ACHN (cell line): ENCODE measurements at places on chromosomes 12 and 14.

DNA sequence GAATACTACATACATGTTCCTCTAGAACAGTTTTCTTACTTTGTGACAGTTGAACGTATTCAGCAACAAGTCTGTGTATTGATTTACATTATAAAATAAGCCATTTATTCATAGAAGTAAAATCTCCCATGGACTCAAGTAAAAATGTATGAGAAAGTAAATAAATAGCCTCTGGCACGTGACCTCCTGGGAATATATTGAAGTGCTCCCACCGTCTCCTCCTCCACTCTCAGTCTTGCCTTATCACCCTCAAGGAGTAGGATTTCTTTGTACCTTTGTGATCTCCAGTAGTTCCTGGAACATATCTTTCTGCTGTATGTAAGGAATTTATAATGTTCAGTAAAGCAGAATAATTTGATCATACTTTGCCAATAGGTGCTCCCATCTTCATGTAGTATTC, 90.9 kb downstream of the DIP2B start:
- DNase-seq: no peak

GRCh38 chr12:56162468-56163290, 4.5 kb downstream of the MYL6 start:
- DNase-seq: no peak

- no peak for DNase-seq
These were observed 143.4 kb downstream of the KIF26A start for GRCh38 chr14:104281768-104282301.

DNA sequence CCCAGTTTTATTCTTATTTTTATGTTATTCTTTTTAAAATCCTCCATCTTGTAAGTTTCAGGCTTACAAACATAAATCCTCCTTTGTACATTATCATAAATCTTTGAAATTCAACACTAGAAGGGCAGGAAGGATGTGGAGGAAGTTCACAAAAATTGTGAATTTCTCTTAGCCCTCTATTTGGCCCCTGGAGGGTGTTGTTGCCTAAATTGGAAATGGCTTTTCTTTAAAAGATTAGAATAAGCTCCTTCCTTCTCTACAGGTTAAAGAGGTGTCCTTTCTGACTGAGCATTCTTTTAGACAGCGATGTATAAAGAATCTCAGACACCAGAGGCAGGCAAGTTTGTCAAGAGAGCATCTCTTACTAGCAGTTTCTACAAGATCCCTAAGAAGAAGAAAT, 391.7 kb upstream of the OR4E1 start:
- DNase-seq: no peak

DNA sequence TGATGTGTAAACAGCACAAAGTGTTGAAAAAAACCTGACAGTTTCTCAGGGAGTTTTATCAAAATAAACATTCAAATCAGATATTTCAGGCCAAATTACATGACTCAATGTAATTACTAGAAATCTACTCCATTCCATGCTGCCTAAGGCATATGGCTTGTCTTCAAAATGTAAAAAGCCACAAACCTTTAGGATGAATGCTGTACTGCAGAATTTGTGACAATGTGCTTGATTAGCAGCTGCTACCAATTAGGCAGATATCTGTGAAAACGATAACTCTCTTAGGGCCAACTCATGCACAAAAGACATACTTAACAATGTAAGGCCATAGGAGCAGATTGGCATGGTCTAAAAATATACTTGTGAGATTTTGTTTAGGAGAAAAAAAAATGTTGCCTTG, 267.0 kb downstream of the DACT1 start:
- DNase-seq: no peak

GRCh38 chr12:114895081-114895480, 211.1 kb upstream of the TBX3 start:
- no peak for DNase-seq

DNA sequence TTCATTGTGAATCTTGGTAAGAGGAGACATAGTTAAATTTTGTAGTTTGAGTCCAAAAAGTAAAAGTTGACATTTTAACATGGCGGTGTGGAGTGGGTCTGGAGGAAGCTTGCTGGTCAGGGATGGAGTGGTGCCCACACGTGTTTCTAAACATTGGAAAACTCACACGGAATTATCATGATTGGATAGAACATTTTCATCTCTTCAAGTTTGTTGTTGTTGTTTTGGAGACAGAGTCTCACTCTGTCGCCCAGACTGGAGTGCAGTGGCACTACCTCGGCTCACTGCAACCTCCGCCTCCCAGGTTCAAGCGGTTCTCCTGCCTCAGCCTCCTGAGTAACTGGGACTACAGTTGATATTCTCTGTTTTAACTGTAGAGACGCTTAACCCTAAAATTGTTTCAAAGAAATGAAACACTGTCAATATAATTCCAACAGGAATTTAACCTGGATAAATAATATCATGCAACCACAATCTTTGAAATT, 502 bp upstream of the MBIP start:
- DNase-seq: no peak

DNA sequence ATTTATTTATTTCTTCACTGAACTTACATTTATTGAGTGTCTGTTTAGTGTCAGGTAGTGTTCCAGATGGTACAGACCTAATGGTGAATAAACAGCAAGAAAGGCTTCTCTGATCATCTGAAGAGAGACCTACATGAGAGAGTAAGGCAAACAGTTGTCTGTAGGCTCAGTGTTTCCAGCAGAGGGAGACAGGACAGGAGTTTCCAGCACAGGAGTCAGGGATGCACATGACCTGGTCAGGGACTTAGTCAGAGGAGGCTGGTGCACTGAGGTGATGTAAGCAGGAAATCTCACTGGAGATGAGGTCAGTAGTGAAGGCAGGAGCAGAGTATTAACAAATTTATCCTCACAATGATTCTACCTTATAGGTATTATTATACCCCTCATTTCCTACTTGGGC, 233.2 kb downstream of the MDGA2 start:
- peak; percentile 91 for DNase-seq

GRCh38 chr14:89330236-89331002, 86.6 kb downstream of the FOXN3 start:
- no peak for DNase-seq

DNA sequence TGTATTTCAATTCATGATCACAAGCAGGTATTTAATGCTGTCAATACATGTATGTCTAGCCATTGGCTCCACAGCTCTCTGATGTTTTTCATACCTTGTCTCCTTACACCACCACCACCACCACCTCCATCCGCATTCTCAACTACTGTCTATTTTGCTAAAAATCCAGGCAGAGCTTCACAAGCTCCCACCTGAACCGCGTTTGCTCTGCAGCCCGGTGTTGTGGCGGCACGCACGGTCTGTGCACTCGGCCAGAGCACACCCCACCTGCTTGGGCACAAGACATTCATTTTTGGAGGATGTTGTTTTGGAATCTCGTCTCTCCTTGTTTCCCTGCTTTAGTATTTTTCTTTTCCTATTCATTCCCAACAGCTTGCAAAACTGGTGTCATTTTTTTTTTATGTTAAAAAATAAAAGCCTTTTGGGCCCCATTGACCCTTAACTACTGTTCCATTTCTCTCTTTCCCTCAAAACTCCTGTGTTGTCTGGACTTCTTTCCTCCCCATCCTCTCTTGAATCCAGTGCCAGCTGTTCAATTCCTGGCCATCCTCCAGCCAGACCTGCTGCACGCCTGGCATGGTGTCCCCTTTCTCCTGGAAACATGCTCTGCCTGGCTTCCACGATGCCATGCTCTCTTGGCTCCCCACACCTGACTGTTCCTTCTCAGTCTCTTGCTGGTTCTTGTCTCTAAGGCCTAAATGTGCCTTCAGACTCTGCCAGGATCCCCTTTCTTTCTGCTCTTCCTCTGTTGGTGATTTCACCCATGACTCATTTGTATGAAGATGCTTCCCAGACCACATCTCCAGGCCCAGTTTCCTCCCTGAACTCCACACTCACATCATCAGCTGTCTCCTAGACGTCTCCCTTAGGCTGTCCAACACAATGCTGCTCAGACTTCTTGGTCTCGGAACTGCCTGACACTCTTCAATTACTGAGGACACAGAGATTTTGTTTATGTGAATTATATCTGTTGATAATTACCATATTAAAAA, 37.9 kb downstream of the PIWIL1 start:
- no peak for DNase-seq

DNA sequence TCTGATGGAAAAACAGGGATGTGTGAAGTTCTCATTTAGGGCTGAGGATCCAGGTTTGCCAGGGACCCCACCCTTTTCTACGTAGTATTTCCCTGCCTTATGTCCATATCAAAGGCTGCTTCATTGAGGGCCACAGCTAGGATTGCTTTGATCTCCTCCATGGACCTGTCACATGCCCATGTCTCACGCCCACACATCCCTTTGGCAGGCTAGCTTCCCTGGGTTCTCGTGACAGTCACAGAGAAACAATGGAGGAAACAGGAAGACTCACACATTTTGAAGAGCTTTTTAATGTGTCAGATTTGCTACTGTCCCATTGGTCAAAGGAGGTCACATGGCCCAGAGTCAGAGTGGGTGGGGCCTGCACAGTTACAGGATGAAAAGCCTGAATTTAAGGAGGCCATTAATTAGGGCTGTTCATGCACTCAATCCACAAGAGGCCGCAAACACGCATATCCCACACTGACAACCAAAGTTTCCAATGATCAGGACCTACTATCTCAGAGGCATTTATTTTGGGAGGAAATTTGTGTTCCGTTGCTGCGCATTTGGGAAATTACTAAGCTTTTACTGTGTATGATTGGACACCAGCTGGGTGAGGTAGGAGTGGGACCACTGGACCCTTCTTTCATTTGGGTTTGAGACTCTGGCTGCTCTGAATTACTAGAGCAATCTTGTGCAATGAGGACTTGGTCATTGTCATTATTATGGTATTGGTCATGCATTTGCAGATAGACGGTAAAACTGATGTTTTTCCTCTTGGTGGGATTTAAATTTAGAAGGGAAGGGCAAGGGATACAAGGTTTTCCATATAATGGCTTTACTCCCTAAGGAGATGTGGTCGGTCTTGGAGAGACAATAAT, 266.2 kb downstream of the KTN1 start:
- no peak for DNase-seq

GRCh38 chr12:92794814-92795213, 92.0 kb downstream of the PLEKHG7 start:
- no peak for DNase-seq

DNA sequence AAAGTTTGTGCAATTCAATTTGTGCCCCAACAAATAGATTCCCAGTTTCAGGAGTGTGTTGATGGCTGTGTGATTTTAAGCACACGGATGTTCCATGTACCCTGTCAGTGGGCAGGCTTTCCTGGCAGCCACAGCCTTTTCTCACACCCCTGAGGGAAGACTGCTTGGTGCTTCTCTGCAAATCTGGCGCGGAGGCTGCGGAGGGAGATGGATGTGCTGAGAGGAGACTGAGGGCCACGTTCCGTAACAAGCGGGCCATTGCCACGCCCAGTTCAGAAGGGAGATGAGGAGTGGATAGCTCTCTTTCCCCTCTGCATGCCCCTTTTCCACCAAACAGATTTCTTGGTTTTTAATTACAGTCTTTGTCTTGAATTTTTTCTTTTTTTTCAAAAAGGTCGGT, 89.1 kb downstream of the BEGAIN start:
- no peak for DNase-seq

- no peak for DNase-seq
These were observed 294.5 kb downstream of the CACNA1C start for GRCh38 chr12:2347137-2347843.

DNA sequence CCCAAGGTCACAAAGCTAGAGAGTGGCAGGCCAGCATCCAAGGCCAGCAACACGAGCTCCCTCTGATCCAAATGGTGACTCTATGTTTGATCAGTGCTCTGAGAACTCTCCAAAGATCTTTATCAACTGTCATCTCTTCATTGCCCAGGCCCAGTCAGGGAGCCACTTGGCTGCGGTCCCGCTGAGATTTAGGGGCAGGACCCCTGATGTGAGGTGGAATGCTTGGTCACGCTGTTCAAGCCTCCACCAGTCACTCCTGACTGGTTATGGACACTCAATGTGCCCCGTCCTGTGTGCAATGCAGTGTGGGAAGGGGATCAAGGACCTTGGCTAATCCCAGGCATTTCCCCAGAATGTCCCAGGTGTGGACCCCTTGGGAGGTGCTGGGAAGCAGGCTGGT, 19.8 kb upstream of the TCL1B start:
- no peak for DNase-seq

DNA sequence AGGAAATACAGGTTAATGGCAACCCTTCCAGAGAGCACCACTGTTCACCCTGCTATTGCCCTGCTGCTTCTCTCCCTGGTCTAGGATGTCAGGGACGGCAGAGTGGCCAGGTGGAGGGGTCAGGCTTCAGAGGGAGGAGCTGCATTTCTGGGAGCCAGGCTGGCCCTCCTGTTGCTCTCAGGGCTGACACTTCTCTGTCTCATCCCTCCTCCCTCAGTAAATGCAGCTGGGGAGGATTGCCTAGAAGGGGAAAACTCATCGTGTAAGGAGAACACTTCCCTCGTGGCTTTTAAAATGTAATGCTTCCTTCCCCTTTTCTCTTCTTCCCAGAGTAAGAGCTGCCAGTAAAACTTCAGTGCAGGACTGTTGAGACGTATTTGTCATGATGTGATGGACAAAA, 20.8 kb downstream of the SUSD6 start:
- DNase-seq: no peak

GRCh38 chr12:18689771-18690170, 48.0 kb downstream of the PLCZ1 start:
- DNase-seq: no peak

- no peak for DNase-seq
These were observed 86.7 kb downstream of the BCL2L14 start for GRCh38 chr12:12157424-12157823.

DNA sequence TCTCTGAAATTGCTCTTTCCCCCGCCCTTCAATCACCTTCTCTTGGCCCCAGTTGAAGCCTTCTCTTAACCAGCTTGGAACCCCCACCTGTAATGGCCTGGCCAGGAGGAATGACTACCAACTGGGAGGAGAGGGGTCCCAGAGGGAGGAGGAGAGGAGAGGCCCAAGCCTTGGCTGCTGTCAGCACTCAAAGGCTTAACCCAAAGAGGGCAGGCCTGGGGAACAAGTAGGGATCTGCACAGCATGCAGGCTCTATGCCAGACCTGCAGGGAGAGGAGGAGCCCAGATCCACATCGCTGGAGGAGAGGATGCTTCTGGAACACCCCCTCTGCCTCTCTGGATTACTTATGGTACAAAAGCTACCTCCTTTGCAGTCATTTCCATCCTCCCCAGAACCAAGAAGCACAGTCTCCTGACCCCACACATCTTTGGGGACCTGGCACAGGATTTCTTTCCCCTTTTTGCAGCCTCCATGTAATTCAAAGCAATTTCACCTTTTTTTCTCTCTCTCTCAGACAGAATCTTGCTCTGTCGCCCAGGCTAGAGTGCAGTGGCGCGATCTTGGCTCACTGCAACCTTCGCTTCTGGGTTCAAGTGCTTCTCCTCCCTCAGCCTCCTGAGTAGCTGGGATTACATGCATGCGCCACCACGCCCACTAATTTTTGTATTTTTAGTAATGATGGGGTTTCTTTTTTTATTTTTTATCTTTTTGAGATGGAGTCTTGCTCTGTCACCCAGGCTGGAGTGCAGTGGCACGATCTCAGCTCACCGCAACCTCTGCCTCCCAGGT, 6.2 kb downstream of the RARG start:
- DNase-seq: no peak
